ENCODE measurements at places on chromosomes 5 and 9.

DNA sequence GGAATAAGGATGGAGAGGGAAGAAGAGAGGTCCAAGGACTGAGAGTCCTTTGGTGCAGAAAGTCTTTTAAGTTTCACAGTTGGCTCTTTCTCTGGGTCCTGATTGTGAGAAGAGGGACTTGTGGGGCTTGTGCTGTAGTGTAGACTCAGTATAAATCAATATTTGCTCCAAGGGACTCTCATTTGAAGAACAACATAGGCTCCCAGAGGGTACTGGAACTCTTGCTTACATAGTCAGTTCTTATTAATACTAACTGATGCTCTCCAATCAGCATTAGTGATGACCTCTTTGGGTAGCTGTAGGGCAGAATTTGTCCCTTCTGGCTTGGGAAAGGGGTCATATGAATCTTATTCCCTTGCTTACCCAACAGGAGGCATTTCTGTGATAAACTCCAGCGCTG lies 62.5 kb upstream of the CXCL14 start:
- no peak for DNase-seq

DNA sequence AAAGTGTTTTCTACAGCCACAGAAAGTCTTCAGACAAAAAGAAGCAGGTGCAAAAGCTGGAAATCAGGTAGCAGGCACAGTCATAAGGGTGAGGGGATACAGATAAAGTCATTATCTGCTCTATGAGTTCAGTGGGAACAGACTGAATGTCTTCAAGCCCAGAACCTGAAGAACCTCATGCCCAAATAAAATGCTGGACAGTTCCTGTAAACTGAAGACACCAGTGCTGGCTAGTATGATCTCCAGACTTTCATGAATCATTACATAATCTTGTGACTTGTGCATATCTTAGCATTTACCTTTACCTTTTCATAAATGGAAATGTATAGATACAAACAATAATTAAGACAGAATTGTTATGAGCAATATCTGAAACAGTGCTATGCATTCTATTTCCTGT lies 728.7 kb downstream of the DNAH5 start:
- no peak for DNase-seq

DNA sequence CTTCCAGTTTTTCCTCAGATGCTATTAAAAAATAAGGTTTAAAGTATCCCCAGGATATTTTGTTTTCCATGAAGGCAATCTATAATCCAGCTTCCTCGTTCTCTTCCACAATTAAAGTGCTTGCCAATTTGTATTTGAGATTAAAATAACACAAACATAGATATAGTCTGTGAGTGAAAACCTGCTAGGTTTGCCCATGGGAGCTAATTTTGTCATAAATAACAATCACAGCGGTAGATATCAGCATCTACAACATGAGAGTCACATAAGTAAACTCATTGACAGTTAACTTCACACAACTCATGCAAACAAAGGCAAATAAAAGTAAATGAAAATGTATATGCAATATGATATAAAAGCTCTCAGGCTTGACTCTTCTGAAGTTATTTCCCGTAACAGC lies 29.2 kb upstream of the RASGRF2 start:
- no peak for DNase-seq

DNA sequence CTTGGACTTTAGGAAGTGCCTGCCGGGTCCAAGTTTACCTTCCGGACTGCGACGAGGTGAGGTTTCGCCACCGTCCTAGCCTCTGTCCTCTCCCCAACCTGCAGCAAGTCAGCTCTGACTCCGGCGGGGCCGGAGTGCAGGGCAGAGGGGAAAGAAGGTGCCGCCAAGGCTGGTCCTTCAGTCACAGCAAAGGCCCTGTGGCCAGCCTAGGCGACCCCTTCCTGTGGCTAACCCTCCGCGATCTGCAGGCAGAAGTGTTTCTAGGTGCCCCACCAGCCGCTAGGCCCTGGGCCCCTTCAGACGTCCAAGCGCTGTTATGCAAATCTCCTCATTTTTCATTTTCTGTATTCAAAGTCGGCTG lies 11.1 kb upstream of the NKX2-5 start:
- DNase-seq = no peak

GRCh38 chr9:18676525-18676924 lies 202.6 kb downstream of the ADAMTSL1 start:
- DNase-seq = no peak

All from HEK293T (cell line).